ENCODE measurements at places on chromosomes 13 and 19.

DNA sequence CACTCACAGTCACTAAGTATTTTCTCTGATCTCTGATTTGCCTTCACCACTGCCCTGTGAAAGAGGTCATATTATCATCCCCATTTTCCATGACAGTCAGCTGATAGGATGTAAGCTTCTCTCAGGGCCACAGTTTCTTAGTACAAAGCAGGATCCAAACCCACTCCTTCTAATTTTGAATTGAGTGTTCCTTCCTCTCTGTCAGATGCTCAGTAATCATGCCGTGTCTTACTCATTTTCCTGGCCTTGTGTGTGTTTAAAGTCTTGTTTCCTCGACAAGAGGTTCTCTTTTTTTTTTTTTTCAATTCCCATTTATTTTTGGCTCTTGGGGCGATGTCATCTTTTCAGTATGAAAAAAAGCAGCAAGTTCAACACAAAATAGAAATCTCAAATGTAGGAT lies 72.3 kb downstream of the NAA16 start:
- no peak for DNase-seq

DNA sequence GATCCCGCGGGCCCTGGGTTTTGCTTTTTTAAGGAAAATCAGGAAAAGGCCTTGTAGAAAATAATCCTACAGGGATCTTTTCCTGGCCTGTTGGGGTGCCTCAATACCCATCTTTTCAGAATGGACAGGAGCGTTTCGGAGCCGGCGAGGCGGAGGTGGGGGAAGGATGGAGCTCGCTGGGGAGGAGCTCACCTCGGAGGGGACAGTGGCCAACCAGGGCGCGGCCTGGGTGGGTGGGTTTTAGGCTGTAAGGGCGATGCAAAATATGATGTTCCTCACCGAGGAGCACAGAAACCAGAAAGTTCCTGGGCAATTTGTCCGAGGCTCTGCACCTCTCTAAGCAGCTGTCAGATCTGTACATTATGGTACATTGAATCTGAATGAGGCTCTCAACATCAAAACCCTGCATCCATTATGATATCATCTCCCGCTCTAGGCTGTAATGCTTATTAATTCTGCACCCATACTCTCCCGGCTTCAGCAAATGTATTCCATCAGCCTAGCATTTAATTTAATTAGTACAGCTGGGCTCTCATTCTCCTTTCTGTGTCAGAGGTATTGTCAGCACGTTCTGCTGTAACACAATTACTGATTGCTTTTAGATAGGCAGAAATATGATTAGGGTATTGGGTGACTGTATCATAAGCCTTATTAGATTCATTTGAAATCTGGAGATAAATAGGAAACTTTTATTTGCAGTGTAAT lies 90.3 kb upstream of the SOX1 start:
- no peak for DNase-seq

GRCh38 chr13:83722443-83722842 lies 159.8 kb downstream of the SLITRK1 start:
- DNase-seq, result no peak

GRCh38 chr19:45071969-45072790 lies 4.1 kb downstream of the ZNF296 start:
- no peak for DNase-seq

GRCh38 chr19:2679439-2679838 lies 23.1 kb downstream of the GNG7 start:
- DNase-seq, result no peak

DNA sequence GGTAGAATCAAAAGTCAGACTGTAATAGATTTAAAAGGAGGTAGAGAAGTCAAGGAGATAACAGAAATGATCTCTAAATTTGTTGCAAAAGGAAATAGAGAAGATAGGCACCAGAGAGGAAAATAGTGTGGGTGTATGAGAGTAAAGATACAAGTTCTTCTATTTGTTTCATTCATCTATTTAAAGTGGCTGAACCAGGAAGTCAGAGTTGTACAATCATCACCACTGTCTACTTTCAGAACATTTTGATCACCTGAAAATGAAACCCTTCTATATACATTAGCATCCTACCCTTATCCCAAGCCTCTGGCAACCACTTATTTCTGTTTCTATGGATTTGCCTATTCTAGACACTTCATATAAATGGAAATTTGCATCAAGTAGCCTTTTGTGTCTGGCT lies 36.7 kb downstream of the INTS6 start:
- no peak for DNase-seq

DNA sequence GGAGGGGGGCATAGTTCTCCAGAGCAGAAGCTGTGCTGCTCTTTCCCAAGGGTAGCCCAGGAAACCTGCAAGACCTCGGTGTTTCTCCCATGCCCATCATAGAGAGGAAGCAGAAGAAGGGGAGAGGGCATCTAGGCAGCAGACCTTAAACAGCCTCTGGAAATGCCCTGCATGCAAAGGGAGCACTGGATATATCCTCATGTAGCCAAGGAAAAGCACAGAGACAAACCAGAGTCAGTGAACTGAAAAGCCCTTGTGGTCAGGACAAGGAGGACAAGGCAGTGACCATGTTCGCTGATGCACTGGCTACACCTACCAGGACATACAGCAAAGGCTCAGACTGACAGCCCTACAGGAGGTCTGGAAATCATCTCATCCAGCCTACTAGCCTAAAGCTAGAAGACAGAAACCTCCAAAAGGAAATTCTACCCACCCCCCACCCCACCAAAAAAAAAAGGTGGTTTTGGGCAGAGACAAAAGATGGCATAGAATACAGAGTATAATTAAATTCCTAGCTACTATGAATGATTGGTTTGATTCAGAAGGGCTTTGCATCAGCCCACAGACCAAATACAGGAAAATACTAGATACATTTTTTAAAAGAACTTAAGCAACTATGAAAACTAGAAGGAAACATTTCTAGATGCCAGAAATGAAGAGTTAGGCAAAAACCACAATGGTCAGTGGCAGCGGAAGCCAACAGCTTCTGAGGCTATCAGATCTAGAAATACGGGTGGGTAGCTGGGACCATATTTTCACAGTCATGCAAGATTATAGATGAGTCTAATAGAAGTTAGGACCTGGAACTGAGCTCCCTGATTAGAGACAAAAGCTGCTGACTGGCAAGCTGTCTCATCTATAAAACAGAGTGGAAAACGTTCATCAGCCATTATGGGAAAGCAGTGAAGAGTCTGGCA lies 4.4 kb upstream of the TBC1D4 start:
- no peak for DNase-seq

- peak; percentile 58 for DNase-seq
These were observed 7.4 kb upstream of the JUNB start for GRCh38 chr19:12783849-12784393.

- no peak for DNase-seq
These were observed at the start of gene ICAM4 for GRCh38 chr19:10286803-10287737. Gene ICAM4, plus strand, starts transcription at chr19:10286955. Its CDS starts 58 bp downstream, at chr19:10287013.

DNA sequence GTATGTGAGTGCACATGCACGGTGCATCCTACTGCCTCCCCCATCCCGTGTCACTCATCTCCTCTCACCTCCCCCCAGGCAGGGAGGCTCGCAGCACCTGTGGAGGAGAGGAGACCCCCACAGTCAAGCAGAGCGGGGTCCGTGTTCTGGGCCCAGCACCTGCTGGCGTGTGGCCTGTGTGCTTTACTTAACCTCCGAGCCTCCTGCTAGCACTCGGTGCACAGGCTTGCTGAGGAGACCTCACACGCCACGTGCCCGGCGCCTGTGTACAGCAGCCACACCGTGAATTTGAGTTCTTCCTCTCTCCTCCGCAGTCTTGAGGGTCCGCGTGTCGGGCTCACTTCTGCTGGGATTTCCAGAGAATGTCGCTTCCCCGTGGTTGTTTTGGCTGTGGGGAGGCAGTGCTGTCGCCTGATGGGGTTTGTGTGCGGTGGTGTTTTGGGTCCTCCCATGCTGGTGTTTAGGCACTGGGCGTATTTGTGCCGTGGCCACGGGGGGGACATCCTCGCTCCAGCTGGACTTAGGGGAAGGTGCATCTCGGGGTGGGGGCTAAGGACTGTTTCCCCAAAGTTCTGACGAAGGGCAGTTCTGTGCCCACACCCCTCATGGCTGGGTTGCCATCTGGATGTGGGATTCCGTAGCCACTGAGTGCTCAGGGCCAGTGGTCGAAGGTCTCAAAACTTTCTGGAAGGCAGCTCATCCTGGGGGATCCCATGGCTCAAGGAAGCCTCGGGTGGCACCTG lies 34.8 kb upstream of the TMEM255B start:
- DNase-seq, result no peak

DNA sequence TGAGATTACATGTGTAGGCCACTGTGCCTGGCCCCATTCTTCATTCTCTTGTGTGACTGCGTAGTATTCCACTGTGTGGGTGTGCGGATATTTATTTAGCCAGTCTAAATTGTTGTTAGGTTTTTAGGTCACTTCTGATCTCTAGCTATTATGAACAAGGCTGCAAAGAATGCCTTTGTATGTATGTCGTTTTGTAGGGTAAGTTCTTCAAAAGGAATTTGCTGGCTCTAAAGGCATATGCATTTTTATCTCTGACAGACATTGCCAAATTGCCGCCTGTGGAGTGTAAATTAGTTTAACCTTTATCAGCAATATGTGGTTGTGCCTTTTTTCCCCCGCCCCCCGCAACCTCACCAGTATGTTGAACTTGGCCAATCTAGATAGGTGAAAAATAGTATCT lies 30.3 kb upstream of the EHD2 start:
- DNase-seq, result no peak

- no peak for DNase-seq
These were observed 54.9 kb downstream of the ZNF726 start for GRCh38 chr19:23969630-23970029.

DNA sequence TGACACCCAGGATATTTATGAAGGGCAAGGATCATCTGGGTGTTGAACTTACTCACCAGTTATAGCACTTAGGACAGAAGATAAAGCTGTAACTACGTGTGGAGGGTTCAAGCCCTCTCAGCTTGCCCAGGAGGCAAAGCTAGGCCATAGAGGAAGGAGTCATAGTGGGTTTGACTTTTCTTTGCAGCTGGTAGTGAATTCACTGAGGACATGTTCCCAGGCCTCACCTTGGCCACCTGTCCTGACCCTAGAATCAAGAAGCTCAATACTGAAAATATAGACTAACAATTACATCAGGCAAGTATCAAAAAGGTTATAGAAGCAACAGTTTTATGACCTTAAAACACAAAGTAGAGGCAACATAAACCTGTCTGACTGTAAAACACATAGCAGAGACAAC lies 1207.7 kb downstream of the SLITRK1 start:
- no peak for DNase-seq

- DNase-seq, result peak; percentile 55
These were observed 1075.0 kb downstream of the DIAPH3 start for GRCh38 chr13:59088716-59089115.

- peak; percentile 76 for DNase-seq
These were observed 15.4 kb upstream of the NOP53 start for GRCh38 chr19:47729799-47730520.

DNA sequence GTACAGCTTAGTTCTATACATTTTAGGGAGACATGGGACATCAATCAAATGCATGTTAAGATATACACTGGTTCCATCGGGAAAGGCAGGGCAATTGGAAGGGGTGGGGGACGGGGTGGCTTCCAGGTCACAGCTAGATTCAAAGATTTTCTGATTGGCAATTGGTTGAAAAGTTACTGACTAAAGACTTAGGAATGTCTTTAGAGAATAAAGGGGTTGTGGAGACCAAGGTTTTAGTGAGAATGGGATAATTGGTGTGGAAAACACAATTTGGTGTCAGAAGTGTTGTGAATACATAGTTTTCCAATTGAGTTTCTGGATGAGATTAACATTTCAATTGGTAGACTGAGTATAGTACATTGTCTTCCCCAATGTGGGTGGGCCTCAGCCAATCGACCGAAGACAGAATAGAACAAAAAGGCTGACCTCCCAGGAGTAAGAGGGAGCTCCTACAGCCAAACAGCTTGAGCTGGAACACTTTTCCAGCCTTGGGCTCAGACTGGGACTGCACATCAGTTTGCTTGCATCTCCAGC lies 988 bp upstream of the CCDC169 start:
- no peak for DNase-seq

DNA sequence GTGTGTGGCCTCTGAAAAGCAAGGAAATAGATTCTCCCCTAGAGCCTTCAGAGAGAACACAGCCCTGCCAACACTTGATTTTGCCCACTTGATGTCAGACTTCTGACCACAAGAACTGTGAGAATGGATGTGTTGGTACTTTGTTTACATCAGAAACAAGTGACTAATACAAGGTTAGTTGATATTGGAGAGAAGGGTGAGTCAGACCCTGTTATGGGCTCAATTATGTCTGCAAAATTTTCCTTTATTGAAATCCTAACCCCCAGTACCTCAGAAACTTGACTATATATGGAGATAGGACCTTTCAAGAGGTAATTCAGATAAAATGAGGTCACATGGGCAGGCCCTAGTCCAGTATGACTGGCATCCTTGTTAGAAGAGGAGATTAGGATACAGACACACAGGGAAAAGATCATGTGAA lies 226.7 kb downstream of the RFC3 start:
- DNase-seq, result peak; percentile 90

DNA sequence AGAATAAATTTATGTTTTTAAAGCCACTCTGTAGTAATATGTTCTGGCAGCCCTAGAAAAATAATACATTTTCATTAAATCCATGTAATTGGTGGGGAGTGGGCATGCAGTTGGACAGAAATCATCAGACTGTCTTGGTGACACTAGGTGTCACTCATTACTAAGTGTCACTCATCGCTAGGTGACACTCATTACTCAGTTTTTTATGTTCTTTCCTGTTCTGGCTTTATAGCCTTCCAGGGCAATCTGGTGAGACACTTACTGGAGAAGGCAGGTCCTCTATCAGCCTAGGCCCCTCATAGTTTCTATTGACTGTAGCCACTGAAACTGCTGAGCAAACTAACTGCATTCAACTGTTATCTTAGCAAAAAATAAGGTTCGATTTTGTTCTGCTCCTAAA lies 542.1 kb downstream of the SLITRK1 start:
- DNase-seq, result no peak

DNA sequence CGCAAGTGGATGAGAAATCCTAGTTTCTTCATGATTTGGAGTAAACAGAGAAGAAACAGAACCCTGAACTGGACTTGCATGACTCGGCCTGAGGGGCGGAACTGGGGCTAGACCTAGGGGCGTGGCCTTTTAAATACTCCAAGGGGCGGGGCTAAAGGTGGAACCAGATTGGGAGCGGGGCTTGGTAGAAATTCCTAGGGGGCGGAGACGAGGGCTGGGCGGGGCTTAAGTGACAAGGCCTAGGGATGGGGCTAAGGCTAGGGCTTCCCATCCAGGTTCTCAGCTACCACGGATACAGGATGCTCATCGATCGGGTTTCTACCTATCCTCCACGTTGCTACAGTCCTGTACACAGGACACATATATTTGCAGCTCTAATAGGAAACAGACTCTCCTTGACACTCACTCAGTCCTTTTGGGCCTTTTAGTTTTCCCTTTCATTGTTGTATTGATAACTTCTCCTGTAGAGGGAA lies 372 bp upstream of the ZNF699 start:
- DNase-seq, result peak; percentile 93

- DNase-seq, result peak; percentile 23
These were observed 21.9 kb downstream of the ANKRD27 start for GRCh38 chr19:32652894-32653598.

DNA sequence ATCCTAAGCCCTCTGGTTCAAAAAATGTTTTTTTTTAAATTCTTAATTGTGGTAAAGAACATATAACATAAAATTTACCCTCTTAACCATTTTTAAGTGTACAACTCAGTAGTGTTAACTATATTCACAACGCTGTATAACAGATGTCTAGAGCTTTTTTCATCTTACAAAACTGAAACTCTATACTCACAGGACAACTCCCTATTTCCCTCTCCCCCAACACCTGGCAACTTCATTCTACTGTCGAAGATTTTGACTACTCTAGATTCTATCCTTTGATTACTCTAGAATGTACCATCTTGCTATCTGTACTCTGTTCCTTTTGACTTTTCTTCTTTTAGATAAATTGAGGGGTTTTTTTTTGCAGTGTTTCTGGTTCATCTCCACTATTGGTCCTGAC lies 200.4 kb downstream of the KLF12 start:
- no peak for DNase-seq

Data from MCF 10A (cell line).